CD4-positive, alpha-beta T cell treated with Interleukin-1 beta for 1 hour (primary cell): ENCODE measurements at places on chromosomes 3 and 15.

GRCh38 chr3:164375995-164376394, 702.3 kb downstream of the SI start:
- DNase-seq = no peak

DNA sequence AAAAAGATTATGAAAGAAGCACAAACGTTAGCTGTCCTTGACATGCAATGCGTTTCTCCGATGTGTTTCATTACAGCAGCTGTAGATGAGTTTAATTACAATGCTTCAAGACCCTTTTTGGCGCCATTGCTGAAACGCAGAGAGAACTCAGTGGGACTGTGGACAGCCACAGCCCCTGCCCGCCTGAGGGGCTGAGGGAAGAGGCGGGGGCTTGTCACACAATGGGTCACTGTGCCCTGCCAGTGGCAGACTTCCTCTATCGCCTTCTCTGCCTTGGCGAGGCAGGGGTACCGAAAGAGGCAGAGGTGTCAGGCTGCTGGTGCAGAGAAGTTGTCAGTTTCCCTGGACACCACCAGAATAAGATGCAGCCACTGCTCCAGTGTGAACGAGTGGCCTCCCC, 252.0 kb downstream of the NR2F2 start:
- DNase-seq = no peak

GRCh38 chr3:29590012-29590411, 309.1 kb downstream of the RBMS3 start:
- DNase-seq = no peak

GRCh38 chr3:24305795-24306467, 188.7 kb downstream of the THRB start:
- no peak for DNase-seq

DNA sequence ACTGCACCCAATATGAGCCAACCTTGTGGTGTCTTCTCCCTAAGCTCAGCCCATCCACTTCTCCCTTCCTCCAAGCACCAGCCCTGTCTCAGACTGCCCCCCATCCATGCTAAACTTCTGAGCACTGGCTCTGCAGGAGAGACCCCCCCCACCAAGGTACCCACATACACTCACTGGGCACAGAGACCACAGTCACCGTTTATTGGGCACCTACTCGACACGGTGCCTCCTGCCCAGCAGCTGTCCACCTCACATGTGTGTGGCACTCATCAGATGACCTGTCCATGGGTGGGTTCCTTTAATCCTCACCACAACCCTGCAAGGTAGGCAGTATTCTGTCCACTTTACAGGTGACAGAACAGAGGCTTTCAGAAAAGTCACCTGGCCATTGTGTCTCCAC, 22.3 kb upstream of the SFMBT1 start:
- DNase-seq = no peak

GRCh38 chr3:71600646-71601288, 17.2 kb upstream of the FOXP1 start:
- DNase-seq = no peak

GRCh38 chr15:71079208-71080044, 35.8 kb upstream of the THSD4 start:
- no peak for DNase-seq

GRCh38 chr3:136195258-136196063, 674 bp downstream of the MSL2 start:
- DNase-seq = peak; percentile 88

DNA sequence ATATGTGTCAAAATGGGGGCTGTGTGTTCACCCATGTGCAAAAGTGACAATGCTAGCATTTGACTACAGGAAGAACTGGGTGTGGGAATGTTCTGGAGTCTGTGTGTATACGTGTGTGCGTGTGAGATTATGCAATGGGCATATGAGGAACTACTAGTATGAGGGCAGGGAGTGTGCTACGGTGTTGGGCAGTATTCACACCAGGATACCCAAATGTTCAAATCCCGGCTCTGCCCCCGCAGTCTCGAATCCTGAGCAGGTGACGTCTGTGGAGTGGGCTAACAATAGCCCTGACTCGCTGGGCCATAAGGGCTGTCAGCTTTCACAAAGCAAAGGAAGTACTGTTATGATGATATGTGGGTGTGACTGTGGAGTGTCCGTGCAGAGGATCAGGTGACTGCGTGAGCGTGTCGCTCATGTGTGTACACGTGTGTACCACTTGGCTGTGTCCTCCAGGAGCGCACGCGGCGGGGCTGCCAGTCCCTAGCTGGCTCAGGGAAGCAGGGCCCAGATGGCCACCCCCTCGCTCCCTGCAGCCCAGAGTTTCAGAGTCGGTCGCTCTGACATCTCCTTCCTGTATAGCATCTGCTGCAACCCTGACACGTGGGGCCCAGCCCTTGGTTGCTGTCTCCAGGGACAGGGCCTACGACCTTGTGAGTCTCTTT, 27.2 kb downstream of the IQSEC1 start:
- peak; percentile 61 for DNase-seq

- no peak for DNase-seq
Observed at GRCh38 chr3:13473020-13473419, 7.1 kb upstream of the HDAC11 start.

GRCh38 chr3:99895131-99895696, 77.6 kb downstream of the CMSS1 start:
- DNase-seq = no peak

GRCh38 chr3:136351351-136351750, 101.2 kb downstream of the PCCB start:
- no peak for DNase-seq

DNA sequence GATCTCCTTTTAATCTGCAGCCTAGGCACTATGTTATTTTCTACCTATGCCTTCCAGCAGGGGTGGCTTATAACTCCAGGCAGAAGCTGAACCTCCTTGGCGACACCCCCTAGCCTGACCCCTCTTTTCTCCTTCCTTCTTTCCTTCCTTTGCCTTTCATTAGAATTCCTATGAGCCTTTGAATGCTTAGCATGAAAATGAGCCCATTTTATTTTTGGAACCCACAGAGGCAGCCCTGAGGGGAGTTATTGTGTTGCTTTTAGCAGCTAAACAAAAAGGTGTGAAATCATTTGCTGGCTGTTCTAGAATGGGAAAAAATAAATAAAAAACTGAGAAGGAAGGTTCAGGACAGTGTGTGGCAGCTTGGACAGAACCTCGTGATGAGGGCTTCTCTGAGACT, 164.6 kb upstream of the ICE2 start:
- DNase-seq = no peak

GRCh38 chr3:140871022-140871421, 70.6 kb upstream of the SLC25A36 start:
- DNase-seq = no peak

DNA sequence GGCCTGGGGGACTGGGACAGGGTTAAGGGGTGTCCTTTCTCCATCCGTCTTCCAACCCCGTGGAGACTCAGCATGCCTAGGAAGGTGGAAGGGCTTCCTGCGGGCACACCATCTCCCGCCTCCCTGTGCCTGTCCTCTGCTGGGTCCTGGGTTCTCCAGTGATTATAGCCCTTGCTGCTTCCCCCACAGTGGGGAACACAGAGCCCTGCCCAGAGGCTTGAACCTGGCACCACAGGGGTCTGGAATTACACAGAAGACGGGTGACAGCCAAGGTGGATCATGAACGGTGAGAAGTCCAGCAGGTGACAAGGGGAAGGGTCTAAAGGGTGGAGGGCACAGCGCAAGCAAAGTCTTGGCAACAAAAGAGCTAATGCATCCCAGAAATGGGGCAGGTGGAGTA, 6.2 kb upstream of the SEMA3B start:
- DNase-seq = no peak

GRCh38 chr3:141905129-141905528, 28.7 kb downstream of the ATP1B3 start:
- DNase-seq = no peak

GRCh38 chr3:45545476-45545875, 49.1 kb upstream of the LIMD1 start:
- DNase-seq = peak; percentile 69

DNA sequence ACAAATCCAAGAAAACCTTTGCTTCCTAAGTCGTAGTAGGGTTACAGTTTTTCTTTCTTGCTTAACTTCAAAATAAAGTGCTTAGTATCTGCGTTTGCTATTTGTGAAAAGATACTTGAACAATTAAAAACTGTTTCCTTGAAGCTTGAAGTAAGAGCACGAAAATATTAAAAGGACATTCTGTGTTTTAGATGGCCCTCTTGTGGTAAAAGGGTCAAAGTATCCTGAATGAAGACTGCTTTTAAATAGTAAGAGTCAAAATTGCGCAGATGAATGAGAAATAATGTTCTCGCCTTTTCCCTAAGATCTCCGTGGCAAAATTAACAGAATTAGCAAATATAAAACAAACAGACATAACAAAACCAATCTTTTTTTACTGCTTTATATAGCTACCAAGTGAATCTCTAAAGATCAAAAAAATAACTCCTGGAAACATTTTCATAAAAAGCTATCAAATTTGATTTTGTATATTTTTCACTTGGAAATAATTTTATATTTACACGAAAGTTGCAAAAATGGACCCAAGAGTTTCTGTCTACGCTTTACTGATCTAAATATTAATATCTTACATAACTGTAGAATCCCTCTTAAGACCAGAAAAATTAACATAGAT, 175.4 kb downstream of the MBNL1 start:
- DNase-seq = peak; percentile 58

DNA sequence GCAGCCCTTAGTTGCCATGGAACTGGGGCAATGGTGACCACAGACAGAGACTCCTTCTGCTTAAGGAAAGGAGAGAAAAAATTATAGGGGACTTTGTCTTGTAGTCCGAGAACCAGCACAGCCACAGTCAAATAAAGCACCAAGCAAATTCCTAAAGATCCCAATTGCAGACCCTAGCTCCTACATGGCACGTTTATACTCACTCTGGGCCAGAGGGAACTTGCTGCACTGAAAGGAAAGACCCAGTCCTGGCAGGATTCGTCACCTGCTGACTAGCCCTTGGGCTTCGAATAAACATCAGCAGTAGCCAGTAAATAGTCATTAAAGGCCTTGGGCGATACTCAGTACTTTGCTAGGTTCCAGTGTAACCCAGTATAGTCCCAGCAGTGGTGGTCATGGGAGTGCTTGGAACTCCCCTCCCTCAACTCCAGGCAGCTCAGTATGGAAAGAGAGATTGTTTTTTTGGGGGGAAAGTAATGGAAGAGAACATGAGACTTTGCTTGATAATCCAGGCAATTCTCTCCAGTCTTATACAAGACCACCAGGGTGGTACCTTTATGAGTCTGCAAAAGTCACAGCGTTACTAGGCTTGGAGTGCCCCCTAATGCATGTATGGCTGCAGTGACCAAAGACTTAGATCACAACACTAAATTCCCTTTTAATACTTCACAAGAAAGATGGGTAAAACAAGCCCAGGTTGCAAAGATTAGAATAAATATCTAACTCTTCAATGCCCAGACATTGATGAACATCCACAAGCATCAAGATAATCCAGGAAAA, 66.4 kb upstream of the AGTR1 start:
- no peak for DNase-seq

GRCh38 chr15:101206176-101206591, 45.7 kb downstream of the CHSY1 start:
- DNase-seq = peak; percentile 42

- no peak for DNase-seq
Observed at GRCh38 chr3:141406265-141406664, 38.0 kb downstream of the ZBTB38 start.

DNA sequence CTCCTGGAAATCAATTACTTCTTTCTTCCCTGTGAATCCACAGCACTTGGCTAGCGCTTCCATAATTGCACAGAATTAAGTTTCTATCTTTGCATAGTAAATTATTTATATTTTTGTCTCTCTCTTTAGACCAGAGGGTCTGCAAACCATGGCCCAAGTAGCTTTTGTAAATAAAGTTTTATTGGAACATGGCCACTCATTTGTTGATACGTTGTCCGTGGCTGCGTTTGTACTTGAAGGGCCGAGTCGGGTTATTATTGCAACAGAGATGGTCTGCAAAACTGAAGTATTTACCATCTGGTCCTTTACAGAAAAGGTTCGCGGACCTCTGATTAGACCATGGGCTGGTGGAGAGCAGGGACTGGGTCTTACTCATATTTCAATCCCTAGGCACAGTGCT, 102.5 kb downstream of the RPLP1 start:
- no peak for DNase-seq

DNA sequence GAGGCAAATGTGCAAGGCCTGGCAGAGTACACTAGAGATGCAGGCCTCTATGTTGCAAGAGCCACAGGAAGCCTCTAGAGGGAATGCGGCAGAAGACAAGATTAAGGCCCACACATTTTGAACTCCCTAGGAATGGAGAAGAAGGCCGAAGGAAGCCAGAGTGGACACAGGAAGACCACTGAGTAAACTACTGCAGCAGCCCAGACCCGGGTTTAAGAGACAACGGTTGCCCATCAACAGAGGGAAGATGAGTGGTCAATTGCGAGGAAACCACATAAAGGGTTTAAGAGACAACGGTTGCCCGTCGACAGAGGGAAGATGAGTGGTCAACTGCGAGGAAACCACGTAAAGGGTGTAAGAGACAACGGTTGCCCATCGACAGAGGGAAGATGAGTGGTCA, 14.6 kb downstream of the CHSY1 start:
- DNase-seq = no peak

- no peak for DNase-seq
Observed at GRCh38 chr3:189588070-189588469, 43.1 kb upstream of the TP63 start.

- DNase-seq = no peak
Observed at GRCh38 chr3:187295316-187296034, 3.9 kb upstream of the MASP1 start.

DNA sequence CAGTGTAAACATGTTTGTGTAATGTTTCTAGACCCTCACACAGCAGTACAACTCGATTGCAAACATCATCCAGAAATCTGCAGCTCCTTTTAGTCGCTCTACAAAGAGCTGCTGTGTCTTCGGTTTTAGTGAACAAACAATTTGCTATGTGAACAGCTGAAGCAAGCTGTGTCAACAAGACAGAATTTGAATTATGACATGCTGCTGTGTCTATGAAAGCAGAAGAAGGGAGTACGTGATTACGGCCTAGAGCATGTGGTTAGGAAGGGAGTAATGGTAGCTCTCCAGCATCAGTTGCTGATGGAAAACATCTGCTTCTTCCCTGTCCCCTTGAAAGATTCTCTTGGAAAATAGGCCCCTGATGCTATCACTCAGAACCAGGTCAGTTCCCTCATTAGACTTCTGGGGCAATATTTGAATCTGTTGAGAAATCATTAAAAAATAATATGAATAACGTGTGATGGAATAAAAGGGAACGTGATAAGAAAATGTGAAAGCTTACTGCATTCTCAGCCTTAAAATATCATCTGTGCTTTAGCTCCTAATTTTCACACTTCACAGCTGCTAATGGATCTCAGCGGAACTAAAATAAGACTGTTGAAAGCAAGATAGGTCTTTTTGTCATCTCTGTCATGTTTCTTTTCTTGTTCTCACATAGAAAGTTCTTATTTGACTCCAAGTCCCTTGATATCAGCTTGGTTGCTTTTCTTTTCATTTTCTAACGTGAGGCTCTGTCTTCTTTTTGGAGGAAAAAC, 891.5 kb downstream of the ROBO2 start:
- DNase-seq = no peak
